ENCODE measurements at places on chromosomes 16 and 17.

DNA sequence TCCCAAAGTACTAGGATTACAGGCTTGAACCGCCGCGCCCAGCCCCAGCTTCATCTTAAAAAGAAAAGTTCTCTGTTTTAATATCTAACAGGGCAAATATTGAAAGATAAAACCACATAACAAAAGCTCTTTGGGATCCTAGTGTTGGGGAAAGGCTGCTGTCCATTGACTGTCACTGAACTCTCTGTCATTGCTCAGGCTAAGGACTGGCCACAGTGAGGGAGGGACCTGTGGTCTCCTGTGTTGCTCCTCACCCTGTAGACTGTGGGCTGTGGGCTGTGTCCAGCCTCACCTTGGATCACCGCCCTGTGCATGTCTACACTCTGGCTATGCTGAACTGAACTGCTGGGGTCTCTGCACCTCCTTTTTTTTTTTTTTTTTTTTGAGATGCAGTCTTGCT is 11.3 kb upstream of the PYDC1 start:
- no peak for DNase-seq

GRCh38 chr16:8184854-8185253 is 405.5 kb downstream of the TMEM114 start:
- no peak for DNase-seq

GRCh38 chr17:51590071-51590656 is 329.8 kb downstream of the UTP18 start:
- DNase-seq = no peak

GRCh38 chr16:28163699-28164098 is 48.1 kb downstream of the XPO6 start:
- no peak for DNase-seq

DNA sequence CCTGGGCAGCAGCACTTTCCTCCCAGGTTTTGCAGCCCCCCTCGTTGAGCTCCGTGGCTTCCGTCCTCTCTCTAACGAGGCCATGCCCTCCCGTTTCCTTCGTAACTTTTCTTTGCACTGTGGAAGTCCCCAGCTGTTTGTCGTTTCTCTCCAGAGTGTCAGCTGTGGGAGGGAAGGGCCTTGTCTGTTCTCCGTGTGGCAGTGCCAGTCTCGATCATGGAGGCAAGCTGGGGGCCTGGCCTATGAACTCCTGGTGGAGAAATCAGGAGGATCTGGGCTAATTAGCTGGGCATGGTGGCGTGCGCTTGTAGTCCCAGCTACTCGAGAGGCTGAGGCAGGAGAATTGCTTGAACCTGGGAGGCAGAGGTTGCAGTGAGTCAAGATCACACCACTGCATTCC is 28.3 kb downstream of the TBCD start:
- DNase-seq = no peak

DNA sequence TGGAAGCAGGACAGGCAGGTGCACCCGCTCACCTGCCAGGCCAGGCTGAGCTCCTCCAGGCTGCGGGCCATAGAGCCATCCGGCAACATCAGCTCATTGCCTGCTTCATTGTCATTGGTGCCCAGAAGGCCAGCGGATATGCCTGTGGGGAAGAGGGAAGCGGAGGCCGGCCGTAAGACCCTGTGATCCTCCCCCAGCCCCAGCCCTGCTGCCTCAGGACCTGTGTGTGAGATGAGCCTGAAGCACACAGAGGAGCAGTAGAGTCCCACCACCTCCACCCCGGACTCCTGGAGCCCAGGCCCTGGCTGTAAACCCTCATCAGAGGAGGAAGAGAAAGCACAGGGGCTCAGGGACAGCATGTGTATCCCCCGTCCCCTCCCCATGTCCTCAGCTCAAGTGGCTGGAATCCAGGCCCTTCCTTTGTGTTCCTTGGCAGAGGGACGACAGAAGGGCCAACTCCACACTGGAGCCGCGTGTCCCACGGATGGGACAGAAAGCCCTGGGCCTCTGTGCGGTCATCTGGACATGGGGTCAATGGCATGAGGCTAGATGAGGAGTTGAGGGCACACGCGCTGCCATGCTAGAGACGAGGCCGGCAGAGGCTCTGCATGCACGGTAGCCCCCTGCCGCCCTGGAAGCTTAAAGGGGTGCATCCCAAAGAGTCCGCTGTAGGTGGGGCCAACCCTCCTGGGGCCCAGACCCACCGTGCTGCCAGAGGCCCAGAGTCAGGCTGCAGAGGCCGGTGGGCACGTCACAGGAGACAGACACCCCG is 39.1 kb downstream of the RMI2 start:
- DNase-seq = no peak

- DNase-seq = no peak
Observed at GRCh38 chr16:47715442-47716083, 254.4 kb downstream of the PHKB start.

DNA sequence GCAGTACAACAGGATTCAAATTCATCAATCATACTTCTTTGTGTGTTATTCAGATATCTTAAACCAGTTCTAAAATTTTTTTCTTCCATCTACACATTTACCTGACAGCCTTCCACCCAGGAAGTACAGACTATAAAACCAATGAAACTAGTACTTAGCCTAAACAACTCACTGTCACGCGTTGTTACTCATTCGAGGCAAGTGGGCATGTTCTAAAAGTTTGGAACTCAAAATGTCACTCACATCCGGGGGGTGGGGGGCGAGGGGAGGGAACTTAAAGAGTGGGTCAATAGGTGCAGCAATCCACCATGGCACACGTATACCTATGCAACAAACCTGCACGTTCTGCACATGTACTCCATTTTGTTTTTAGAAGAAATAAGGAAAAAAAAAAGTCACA is 90.4 kb upstream of the PLEKHM1 start:
- no peak for DNase-seq

- DNase-seq = no peak
Observed at GRCh38 chr16:67914758-67915495, 16.7 kb downstream of the CTRL start.

- DNase-seq = no peak
Observed at GRCh38 chr16:84313921-84314320, 19.2 kb downstream of the WFDC1 start.

DNA sequence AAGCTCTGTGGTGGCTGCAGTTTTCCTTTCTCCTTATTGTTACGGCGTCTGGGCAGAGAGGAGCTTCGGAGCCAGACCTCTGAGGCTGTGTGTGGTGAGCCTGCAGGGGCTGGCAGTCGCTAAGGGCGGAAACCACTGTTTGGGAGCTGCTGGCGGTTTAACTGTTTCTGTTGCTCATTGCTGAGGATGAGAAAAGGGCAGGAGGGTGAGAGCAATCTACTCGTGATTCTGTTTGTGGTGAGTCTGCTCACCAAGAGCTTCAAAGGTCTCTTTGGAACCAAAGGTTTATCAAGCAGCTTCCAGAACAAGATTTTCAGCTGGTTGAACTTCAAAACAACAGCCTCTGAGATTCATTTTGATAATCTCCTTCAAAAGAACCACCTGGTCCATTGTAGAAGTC is 143.9 kb downstream of the ANKFN1 start:
- DNase-seq = no peak

DNA sequence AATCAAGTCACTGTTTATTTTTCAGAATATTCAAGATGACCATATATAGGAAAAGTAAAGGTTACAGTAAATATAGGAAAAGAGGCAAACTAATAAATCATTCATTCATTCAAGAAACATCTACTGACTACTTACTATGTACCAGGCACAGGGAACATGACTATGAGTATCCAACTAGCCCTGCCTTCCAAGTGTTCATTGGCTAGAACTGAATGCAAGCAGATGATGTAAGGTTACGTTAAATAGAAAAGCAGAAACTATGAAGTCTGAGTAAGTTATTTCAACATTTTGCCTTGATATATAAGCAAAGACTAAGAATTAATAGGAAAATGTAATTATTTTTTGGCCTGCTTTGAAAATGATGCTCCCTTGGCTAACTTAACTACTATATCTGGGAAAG is 36.7 kb downstream of the SPAG9 start:
- DNase-seq = no peak
